ENCODE measurements at places on chromosomes 5 and 9.

DNA sequence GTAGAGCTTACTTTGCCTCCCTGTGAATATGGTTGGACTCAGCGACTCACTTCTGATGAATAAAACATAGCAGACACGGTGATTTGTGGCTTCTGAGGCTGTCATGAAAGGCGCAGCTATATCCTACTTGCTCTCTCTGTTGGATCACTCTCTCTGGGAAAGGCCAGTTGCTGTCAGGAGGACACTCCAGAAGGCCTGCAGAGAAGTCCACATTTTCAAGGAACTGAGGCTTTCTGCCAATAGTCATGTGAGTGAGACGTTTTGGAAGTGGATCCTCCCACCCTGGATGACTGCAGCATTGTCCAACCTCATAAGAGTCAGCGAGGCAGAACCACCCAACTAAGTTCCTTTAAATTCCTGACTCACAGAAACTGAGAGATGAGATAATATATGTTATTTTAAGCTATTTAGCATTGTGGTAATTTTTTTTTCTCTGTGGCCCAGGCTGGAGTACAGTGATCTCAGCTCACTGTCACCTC, 156.0 kb upstream of the MAST4 start:
- DNase-seq: no peak

- no peak for DNase-seq
These were observed 38.6 kb upstream of the SLC6A19 start for GRCh38 chr5:1162751-1163150.

- DNase-seq: no peak
These were observed 39.1 kb downstream of the ERMP1 start for GRCh38 chr9:5793812-5794211.

DNA sequence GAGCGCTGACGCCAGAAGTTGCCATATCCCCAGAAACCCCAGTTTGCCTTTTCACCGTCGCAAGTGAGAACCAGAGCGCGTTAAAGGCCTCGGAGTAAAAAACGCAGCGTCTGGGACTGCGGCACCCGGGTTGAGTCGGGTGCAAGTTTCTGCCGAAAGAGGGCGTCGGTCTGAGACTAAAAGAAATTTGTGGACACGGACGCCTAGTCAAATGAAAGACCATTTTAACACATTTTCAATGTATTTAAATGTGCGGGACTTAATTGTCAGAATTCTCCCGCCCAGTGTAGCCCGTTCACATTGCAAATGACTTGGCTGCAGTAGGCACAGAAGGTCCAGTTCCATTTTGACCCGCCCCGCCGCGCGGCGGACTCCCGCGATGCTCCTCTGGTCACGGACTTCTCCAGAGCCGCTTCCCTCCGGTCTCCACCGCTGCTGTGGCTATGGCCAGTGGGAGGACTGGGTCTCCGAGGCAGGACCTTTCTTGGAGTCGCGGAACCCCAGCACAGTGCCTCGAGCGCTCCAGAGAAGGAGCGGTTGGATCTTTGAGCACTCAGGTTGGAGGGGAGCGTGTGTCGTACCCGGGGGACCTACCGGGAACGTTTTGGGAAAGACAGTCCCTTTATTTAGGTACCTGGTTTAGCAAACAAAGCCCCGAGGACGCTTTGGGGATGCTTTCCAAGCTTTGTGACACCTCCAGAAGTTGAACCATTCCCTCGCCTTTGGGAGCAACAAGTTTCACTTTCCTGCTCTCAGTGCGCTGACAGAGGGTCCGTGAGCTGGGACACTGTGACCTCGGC, 1.2 kb upstream of the NPR3 start:
- DNase-seq: peak; percentile 74

- DNase-seq: no peak
These were observed 87.5 kb upstream of the NR5A1 start for GRCh38 chr9:124594673-124595072.

- no peak for DNase-seq
These were observed 95.9 kb downstream of the UGCG start for GRCh38 chr9:111992523-111992922.

- no peak for DNase-seq
These were observed 238.6 kb downstream of the ELAVL2 start for GRCh38 chr9:23587433-23587832.

DNA sequence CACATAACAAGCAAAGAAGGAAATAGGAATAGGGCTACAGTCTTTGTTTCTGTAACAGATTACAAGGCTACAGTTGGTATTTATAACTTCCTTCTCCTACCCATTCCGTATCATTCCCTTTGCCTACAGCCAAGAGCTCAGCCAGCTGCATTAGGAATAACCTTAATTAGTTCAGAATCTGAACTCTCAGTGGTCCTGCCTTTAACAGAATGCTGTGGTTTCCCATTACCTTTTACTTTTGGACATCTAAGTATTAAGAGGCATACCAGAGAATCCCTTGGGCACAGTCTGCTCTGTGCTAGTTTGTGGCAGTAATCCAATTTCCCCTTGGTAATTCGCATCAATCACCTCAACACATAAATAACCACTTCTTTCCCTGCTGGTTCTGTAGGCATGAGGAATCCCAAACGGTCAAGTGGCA, 44.2 kb downstream of the PKD2L2 start:
- no peak for DNase-seq

GRCh38 chr9:73595036-73595545, 443.4 kb downstream of the ANXA1 start:
- no peak for DNase-seq

DNA sequence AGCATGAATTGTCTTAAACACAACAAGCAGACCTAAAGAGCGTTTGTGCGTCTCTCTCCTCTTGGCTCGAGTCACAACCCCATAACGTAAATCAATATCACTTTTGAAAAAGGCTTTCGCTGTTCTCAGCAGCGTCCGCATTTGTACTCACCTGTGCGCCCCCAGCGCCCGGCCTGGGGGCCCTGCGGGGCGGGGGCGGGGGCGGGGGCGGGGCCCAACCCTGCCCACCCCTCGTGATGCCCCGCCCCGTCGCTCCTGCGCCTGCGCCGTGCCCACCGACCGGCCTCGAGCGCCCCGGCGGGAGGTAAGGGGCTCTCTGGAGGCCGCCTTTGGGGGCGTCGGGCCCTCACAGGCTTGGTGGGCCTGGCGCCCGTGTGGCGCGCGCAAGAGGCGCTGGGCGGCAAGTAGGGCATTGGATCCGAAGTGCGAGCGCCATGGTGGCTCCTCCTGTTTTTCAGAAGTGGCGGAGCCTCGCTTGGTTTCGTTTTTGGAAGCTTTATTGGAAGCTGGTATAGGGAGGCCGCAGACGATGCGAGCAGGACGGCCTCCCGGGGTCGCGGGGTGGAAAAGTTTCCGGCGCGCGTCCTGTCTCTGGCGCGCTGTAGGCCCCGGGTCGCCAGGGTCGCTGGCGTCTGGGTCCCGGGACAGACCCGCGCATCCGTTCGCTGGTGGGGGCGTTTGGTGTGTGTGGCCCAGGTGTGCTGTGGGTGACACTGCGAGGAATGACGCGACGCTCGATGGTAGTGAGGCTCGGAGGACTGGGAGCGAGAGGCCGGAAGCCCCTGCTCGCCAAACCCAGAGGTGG, at the start of gene STX17:
TSS of gene STX17 (plus strand) at position 252 of the 805 bp plus-strand sequence. CDS start 8,586 bp downstream, outside the sequence.
- DNase-seq: peak; percentile 85

All from endothelial cell (in vitro differentiated cells).